Left renal cortex interstitium (tissue), 4 donors: ENCODE measurements at places on chromosomes 12 and 14. TPM values are rescaled to one million over a fixed set of nuclear protein-coding genes. Genes with fewer than 3 reads are reported as not detected.

GRCh38 chr12:16421806-16422205 is 74.4 kb downstream of the MGST1 start:
- no peak for DNase-seq

GRCh38 chr12:26690601-26691000 is 142.4 kb downstream of the ITPR2 start:
- DNase-seq, result no peak

GRCh38 chr12:88958946-88959345 is 378.7 kb upstream of the KITLG start:
- DNase-seq, result no peak

DNA sequence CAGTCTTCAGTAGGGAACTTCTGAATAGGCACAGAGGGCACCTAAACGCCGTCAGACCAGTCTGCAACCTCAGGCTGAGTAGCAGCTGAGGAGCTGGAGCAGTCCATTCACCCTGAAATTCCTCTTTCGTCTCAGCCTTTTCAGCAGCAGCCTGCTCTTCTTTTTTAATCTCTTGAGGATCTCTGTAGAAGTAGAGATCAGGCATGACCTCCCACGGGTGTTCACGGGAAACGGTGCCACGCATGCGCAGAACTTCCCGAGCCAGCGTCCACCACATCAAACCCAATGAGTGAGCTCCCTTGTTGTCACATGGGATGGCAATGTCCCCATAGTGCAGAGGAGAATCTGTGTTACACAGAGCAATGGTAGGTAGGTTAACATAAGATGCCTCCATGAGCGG is 11.1 kb upstream of the MARK3 start:
- no peak for DNase-seq

DNA sequence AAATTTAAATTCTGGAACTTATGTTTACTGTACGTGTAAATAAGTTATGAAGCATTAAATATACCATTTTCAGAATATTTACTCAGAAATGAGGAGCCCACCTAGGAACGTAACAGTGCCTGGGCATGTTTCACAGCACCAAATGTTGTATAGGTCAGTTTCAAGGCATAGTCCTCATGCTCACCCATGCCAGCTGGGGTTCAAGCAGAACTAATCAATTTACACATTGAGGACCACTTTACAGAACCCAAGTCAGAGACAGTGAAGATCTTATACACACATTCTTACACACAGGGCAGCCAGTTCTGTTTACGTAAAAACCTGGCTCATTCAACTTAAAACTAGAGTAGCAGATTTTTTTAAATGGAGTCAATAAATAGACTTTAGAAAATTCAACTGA is 2.0 kb downstream of the KICS2 start:
- no peak for DNase-seq

GRCh38 chr14:69360438-69361108 is 37.5 kb downstream of the ERH start:
- no peak for DNase-seq

Gene OR6C4
- not detected for polyA plus RNA-seq

GRCh38 chr12:118033902-118034301 is 17.4 kb downstream of the RFC5 start:
- no peak for DNase-seq

- no peak for DNase-seq
Observed at GRCh38 chr14:104216457-104216856, 78.1 kb downstream of the KIF26A start.

GRCh38 chr12:29234965-29235626 is 86.0 kb downstream of the FAR2 start:
- DNase-seq, result no peak

Gene RGS6
- 1.1 TPM for polyA plus RNA-seq

DNA sequence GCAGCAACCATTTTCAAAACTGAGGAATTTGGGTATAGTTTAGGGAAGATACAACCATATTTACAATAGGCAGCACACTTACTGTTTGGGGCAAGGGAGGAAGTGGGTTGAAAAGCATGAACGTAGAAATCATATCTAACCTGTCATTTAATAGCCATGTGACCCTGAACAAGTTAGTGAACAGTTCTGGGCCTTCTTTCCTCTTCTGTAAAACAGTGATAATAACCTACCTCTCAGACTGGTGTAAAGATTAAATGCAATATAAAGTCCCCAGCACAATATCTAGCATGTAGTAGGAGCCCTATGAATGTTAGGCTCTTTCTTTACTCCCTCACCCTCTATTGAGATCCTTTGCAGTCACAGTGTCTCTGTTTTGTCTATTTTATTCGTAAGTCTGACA is 33.5 kb downstream of the A2ML1 start:
- DNase-seq, result no peak

GRCh38 chr14:43778570-43778936 is 728.5 kb downstream of the FSCB start:
- DNase-seq, result no peak

Gene CFAP54
- 3.6 TPM for polyA plus RNA-seq

Gene ANKRD52
- polyA plus RNA-seq, result 24.0 TPM

DNA sequence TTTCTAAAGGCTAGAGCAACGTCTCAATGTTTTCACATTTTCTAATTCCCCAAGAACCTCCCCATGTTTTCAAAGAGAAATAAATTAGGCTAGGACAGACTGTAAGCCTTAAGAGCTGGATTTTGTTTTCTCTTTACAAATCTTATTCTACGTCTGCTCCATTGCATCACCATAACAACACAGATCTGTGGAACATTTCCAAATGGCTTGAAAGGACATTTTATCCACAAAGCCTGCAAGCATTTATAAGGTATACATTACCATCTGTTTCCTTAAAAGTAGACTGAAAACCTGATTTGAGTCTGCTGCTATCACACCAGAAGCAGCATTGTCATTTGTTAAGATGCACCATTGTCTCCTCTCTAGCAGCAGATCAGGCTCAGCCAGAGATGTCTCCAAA is 115.3 kb upstream of the PLEKHA5 start:
- DNase-seq, result no peak

Gene ITGA5
- 43.6 TPM for polyA plus RNA-seq

Gene FOXA1
- 1.9 TPM for polyA plus RNA-seq

GRCh38 chr12:6452245-6452943 is 552 bp downstream of the TAPBPL start:
- no peak for DNase-seq

Gene GARIN6
- 0.07 TPM for polyA plus RNA-seq

DNA sequence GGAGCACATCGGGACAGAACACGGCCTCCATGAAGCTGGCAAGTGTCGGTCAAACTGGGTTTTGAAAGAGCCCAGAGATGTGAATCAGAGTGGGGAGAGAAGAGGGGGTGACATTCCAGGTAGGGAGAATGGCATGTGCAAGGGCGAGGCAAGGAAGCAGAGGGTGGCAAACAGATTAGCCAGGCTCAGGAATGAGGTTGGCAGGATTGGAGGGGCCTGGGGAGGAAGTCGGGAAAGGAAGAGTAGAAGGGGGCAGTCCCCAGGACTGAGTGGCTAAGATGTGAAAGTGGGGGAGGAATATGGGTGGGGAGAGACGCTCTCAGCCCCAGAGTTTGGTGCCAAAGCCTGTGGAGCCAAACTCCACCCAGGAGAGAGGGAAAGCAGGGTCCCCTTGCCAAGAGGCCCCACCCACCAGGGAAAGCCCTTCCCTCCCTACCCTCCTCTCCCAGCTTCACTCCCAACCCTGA is 5.5 kb upstream of the HDAC7 start:
- DNase-seq, result no peak

DNA sequence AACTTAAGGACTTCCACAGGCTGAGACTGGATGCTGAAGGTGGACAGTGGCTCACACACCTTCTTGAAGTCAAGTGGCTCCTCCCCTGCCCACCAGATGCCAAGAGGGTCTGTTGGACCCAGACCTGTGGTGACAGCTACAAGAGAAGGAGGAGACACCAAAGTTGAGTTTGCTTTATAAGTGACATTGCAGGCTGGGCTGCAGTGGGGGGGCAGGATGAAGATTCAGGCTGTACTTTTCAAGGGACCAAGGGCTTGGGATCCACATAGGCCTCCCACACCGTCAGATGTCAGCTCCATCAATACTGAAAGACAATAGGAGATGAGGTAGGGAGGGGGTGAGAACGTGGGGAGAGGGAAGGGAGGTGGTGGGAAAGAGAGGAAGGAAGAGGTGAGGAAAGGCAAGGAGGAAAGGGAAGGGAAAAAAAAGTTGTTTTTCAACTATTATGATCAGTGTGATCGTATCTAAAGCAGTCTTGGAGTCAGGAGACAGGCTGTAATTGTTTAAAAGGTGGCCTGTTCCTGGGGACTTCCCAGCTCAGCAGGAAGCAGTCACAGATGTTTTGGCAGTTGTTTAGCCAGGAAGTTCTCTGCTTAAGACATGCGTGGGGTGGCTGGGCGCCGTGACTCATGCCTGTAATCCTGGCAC is 84.1 kb upstream of the RESF1 start:
- no peak for DNase-seq

- no peak for DNase-seq
Observed at GRCh38 chr12:93829016-93829415, 151.8 kb downstream of the CRADD start.

GRCh38 chr14:64081174-64081746 is 212.9 kb downstream of the ESR2 start:
- DNase-seq, result no peak

Gene IL26
- polyA plus RNA-seq, result not detected

DNA sequence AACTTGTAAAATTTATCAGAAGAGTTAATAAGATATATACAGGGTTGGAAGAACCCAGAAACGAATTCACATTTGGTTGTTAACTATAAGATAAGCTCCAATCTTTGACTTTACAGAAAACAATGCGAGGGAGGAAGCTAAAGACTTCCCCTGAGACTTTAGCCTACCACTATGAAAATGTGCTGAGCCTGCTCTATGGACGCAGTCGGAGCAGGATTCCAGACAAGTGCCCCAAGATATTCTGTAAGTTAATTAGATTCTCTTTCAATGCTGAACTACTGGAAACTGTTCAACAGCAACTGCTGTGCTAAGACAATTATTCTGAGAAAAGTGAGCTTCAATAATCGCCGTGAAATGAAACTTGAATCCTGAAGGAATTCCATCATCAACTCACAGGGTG is 8.3 kb upstream of the LRRC10 start:
- no peak for DNase-seq

GRCh38 chr12:91380631-91381030 is 198.0 kb upstream of the DCN start:
- no peak for DNase-seq

Gene VSX2
- polyA plus RNA-seq, result 0.09 TPM

Gene BBOF1
- 15.7 TPM for polyA plus RNA-seq

DNA sequence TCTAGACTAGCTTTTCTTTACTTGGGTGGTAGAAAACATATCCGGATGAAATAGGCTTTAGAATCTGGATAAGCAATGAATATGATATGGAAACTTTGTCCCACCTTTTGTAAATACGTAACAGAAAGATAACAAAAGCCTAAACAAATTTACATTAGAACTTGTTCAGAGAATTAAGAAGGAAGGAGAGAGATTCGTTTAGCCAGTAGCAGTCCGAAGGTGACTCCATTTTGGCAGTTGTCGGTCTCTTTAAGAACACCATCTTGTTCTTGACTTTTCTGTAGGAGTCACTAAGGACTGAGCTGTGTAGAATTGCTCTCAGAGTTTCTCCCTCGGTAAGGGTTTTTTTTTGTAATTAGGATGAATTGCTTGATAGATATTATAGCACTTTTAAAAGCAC is 475.1 kb downstream of the PCNX1 start:
- no peak for DNase-seq

Gene KRT79
- not detected for polyA plus RNA-seq

DNA sequence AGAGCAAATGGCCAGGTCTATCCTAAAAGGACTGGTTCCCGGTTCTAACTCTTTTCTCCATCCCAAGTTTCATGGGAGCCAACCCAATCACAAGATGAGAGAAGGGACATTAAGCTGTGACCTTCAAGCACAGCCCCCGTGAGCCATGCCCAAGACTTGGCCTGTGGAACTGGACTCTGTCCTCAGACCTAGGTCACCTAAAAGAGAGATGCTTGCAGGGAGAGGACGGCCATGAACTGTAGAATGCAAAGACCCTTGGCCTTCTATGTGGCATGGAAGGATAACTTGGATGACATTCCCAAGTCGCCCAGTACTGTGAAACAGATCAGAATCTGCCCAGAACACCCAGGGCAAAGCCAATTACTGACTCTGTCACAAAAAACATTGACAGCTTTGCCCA is 263.5 kb downstream of the DPF3 start:
- no peak for DNase-seq

- DNase-seq, result no peak
Observed at GRCh38 chr14:101708853-101709532, 52.5 kb upstream of the PPP2R5C start.

Gene CLEC4D
- 0.30 TPM for polyA plus RNA-seq

Gene SERPINA12
- 0.30 TPM for polyA plus RNA-seq

Gene ALDH1L2
- 1.4 TPM for polyA plus RNA-seq

GRCh38 chr12:5864301-5864700 is 80.8 kb downstream of the ANO2 start:
- DNase-seq, result no peak

DNA sequence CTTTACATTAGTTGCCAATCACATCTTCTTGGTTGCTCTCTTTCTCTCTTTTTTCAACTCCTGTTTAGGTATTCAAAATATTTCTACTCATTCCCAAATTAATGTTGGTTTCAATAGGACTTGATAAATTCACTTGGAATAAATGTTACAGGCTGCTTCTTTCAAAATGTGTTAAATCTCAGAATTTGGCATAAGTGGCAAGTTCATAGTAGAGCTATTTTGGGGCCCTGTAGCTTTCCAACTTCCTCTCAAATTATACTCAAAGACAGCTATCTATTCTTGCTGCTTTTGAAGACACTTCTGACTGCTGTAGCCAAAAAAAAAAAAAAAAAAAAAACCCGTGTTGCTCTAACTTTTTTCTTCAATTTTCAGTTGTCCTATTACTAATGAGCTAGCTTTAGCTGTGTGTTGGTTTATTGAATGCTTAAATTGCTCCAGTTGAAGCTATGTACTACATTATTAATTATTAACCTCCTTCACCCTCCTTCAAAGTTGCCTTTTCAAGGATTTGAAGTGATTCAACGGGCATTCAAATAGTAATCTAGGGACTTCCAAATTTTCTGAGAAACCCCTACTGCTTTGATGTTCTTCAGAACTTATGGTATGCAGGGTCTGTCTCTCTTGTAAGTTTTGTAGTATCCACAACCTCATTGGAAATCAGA is 554.6 kb upstream of the FLRT2 start:
- DNase-seq, result no peak

Gene GRIP1
- polyA plus RNA-seq, result 23.2 TPM

- DNase-seq, result no peak
Observed at GRCh38 chr14:71395151-71395604, 487.9 kb downstream of the PCNX1 start.

GRCh38 chr12:24054416-24054815 is 104.9 kb upstream of the SOX5 start:
- no peak for DNase-seq

Gene TEX52
- polyA plus RNA-seq, result 0.70 TPM

Gene CLEC1B
- polyA plus RNA-seq, result 1.4 TPM

DNA sequence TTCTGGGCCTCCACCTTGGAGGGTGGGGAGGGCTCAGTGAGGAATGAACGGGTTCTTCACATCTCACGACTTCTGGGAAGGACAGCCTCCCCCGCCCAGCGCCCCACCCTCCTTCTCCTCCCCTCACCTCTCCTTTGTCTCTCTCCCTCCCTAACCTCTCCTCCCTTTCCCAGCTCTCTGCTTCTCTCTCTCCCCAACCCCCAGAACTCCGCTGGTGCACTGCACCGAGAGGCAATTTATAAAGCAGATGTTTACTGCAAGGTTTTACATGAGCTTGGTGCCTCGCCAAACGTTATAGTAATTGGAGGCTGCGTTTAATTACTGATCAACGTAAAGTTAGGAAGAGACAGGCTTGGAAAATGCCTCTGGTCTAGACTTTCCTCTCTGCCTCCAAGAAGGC is 42.9 kb upstream of the FAM222A start:
- no peak for DNase-seq
